ENCODE measurements at places on chromosomes 3 and 15.
A peak's percentile ranks its signal among the peaks of the same experiment; 100 is the strongest.

GRCh38 chr15:52331490-52332240 is 36.1 kb upstream of the MYO5C start:
- DNase-seq: peak; percentile 91

GRCh38 chr15:69344238-69344637 is 45.5 kb downstream of the PAQR5 start:
- DNase-seq: no peak

GRCh38 chr3:128320551-128321340 is 145.9 kb downstream of the DNAJB8 start:
- no peak for DNase-seq

DNA sequence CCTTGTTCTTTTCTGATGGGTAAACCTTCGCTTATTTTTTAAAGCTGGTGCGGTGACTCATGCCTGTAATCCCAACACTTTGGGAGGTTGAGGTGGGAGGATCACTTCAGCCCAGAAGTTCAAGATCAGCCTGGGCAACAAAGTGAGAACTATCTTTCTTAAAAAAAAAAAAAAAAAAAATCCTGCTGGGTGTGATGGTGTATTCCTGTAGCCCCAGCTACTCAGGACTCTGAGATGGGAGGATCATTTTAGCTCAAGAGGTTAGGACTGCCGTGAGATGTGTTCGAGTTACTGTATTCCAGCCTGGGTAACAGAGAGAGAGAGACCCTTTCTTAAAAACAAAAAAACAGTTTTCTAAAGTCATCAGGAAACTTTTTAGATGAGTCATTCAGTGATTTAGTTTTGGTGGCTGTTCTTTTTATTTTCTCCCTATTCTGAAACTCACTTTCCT is 37.7 kb downstream of the SLMAP start:
- no peak for DNase-seq

GRCh38 chr3:42056840-42057239 is 34.3 kb upstream of the TRAK1 start:
- no peak for DNase-seq

DNA sequence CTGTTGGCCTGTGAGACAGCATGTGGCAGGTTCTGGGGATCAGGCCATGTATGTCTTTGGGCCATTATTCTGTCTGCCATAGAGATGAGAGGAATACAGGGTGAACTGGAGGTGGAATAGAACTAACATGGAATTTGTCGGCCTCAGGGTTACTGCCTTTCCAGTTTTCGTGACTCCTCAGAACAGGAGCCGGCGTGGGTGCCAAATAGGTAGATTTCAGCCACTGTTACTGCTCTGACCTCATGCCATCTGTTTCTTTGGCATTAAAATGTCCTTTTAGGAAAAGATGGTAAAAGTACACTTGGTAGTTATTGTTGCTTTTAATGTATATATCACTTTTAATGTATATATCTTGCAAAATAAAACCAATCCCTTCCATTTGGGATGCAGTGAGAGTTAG is 65.6 kb downstream of the SLTM start:
- no peak for DNase-seq

DNA sequence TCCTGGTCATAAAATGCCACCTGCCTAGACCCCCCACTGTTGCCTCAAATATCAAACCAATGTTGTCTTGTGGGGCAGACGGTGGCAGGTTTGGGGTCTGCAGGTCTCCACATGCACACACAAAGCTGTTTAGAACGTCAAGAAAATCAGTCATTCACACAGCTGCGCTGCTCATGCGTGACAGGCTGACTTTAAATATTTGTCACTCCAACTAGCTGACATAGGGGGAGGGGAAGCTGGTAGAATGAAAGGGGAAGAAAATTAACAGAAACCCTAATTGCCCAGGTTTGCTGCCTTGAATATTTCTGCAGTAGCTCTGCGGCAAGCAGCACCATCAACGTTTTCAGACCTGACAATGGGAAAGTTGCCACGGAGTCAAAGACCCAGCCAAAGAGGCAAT is 201.8 kb downstream of the ABHD5 start:
- no peak for DNase-seq

- no peak for DNase-seq
Measured at GRCh38 chr15:28888900-28889299, 3.1 kb downstream of the APBA2 start.

All from activated CD4-positive, alpha-beta T cell treated with anti-CD3 and anti-CD28 coated beads, Interleukin-2, amount 50 U/mL, for 16 hours (primary cell).